Retinal pigment epithelial cell (primary cell): ENCODE measurements at places on chromosomes 12 and 14.

DNA sequence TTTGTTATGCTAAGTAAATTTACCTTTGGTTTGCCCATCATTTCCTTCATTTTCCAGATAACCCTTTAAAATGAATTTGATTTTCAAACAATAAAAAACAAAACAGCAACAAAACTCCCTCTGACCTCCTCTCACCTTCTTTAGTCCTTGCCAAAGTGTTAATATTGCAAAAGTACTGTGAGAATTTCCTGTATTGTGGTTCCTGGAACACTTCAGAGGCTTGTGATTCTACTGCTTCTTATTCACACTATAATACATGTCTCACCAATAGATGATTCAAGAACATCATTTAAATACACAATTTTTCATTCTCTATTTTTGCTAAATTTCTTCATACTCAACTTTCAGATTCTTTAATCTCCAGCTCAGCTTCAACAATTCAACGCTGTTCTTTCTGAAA lies at the start of gene KLRD1:
TSS of gene KLRD1 (plus strand) at position 241 of the 400 bp plus-strand sequence. CDS start 208 bp downstream, outside the sequence.
- DNase-seq: no peak

DNA sequence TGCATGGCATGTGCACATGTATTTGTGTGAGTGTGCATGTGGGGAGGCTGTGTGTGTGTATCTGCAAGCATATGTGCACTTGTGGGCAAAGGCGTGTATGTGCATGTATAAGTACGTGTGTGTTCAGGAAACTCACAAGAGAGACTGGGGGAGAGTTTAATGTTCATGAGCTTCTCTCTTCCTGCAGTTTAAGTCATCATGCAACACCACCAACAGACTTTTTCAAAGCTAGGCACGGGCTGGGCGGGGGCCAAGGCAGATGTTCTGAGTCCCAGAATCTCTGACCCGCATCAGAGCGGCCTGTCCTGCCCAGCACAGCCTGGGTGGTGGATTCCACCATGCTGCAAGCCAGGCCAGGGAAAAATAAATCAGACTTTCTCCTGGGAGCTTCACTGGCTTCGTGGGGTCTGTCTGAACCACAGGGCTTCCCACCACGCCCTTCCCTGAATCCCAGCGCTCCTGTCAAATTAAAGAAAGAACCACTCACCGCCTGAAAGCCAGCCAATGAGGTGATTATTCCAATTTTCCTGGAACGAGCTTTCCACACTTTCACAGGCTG lies 75.7 kb downstream of the PITPNM2 start:
- DNase-seq: no peak

DNA sequence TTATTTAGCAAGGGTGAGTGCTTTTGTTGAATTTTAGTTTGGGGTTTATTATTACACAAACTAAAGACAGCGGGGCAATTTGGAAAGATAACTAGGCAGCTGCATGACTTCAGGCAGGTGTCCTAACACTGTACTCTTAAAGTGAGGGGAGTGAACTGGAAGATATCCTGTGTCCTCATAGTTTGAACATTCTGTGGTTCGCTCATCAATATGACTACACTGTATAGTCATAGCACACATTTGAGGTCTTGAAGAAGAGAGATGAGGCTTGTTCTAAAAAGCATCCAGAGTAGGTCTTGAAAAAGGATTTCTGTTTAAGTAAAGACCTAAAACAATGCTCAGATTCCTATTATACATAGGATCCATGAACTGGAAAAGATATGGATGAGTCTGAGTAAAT lies 1.7 kb upstream of the MAP3K9 start:
- no peak for DNase-seq

DNA sequence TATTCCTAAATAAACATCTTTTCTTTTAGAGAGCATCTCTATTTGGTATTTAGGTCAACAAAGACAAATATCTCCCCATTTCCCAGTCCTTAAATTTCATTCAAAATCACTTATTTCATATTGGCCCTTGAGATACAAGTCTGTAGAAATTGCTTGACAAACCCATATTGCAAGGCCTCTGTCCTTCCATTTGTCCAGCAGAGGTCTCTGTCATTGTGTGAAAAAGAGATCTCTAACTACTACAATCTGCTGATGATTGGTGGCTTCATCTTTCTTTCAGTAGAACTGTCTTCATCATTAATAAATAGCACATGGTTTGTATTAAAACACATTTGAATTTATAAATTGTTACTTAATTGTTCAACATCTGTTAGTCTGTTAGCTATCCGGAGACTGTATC lies 252.6 kb downstream of the ACSS3 start:
- DNase-seq: no peak

GRCh38 chr12:109730306-109731145 lies 16.9 kb downstream of the FAM222A start:
- no peak for DNase-seq

DNA sequence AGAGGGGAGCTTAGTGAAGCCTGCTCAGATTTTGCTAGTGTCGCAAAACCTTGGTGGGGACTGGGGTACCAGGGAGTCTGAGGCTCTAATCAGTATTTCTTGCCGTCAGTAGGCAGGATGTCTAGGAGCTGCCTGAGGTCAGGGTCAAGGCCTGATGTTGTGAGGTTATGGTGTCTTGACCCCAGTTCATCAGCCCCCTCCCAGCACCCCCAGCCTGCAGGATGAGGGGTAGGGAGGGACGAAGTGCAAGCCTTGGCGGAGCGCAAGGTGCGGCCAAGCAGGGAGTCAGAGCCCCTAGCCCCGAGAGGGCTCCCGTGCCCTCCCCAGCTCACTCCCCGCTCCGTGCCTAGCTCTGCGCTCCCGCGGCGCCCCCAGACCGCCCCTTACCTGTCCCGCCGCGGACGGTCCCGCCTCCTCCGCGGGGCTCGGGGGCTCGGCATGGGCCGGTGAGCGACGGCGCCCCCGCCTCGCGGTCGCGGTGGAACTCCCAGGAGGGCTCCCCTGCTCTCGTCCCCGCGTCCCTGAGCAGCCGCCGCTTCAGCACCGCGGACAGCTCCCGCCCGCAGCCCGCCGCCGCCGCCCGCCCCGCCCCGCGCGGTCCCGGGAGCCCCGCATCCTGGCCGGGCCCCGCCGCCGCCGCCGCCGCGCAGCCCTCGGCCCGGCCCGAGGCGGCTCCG lies 347 bp downstream of the SYNDIG1L start:
- DNase-seq: no peak

- DNase-seq: no peak
Observed at GRCh38 chr14:97153527-97153926, 356.3 kb downstream of the VRK1 start.

DNA sequence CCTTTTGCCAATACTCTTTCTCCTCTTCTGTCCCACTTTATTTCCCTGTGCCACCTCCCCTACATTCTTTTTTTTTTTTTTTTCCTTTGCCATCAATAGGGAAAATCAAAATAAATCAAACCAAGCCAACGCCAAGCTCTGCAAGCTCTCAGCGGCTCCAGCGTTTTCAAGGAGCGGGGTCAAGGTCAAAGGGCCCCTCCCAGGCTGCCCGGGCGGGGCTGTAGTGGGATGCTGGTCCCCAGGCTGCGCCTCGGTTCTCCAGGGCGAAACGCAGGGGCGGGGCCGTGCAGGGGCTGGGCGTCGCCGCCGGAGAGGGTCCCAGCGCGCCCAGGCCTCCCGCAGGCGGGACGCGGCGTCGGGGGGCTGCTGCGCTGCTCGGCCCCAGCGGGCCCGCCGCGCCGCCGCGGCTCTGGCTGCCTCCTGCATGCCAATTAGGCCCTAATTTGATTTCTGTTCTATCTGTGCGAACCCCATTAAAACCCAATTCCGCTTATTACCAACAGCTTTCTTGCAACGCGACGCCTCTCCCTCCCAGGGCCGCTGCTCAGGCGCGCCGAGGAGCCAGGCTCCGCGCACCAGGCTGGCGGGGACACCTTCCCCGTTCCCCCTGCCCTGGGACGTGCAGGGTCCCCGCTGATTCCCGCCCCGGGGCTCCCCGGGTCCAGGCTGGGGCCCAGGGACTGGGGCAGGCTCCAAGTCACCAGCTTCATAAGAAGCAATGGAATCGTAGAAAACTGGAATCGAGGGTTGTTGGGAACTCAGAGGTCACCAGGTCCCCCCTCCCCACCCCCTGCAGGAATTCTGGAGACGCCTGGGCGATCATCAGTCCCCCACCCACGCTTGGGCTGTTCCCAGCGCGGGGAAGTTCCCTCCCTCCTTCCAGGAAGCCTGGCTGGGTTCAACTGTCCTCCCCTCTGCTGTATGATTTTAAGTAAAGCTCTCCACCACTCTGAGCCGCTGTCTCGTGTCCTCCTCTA lies 50.7 kb upstream of the MAP1LC3B2 start:
- no peak for DNase-seq

DNA sequence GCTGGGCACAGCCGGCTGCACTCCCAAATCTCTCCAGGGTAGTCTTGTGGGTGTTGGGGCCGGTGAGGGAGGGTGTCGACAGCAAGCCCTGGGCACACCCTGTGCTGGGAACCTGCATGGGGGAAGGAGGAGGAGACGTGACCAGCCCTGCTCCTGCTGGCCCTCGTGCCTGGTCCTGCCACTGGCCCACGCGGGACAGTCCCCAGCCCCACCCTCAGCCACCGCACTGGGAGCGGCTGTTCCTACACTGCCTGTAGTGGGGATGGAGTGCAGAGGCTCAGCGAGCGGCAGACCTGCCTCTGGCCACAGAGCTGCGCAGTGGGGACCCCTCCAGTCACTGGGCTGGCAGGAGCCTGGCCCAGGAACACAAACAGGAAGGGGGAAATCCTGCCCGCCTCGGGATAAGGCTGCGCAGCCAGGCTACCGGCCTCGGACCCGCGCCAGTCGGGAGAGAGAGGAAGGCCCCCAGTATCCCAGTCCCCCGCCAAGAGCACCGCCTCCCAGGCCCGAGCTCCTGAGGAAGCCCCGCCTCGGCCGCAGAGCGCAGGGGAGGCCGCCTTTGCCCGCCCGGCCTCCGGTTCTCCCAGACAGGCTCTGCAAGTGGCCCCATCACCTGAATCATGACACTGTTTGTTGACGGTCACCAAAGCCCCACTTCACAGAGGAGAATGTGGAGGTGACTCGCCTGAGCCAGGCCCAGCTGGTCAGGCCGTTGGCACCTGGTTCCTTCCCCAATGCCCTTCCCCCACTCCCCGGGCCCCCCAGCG lies 10.6 kb downstream of the AHNAK2 start:
- no peak for DNase-seq

DNA sequence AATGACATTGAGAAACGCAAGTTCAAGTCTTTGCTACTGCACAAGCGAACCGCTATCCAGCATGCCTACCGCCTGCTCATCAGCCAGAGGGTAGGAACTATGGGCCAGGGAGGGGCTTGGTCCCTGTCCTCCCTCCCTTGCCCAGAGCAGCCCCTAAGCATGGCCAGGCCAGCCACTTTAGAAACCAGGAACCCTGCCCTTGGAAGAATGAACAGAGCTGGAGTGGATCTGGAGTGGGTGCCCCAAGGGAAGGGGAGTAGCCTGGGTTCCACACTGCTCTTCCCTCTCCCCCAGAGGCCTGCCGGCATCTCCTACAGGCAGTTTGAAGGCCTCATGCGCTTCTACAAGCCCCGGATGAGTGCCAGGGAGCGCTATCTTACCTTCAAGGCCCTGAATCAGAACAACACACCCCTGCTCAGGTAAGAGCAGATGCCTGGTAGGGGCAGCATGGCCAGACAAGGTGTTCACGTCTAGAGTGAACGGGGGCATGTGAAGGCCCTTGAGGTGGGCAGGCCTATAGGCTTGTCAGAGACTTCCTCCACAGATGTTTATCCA lies 55.8 kb downstream of the TPCN1 start:
- DNase-seq: no peak

DNA sequence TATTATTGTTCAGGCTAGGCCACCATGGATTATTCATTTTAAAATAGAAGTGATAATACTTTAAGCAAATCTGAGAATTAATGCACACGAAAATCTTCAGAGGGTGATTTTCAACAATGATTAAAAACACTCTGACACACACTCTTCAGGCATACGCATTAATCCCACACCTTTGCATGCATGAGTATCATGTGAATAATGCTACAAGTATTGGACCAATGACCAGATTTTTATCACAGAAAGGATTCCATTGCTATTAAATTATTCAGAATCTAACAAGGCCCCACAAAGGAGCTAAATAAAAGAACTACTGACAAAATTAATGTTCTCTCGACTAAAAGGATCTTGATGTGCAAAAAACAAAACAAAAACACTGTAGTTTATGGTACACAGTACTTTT lies 11.1 kb downstream of the EPS8 start:
- DNase-seq: peak; percentile 26

GRCh38 chr14:52013984-52014600 lies 24.7 kb downstream of the RTRAF start:
- DNase-seq: no peak

DNA sequence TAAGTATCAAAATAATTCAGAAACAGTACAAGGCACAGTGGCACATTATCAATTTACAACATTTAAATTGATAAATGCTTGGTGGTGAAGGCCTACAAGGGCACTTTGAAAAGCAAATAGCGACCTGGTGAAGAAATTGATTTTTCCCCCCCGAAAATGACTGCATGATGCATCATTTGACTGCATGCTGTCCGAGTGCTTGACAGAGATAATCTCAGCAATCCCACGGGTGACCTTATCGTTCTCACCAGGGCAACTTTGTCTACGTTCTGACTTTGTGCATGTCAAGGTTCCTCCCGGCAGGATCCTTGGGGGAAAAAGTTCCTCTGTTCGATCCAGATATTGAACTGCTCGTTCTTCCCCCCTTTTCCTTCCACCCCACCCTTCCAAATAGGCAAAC lies 384.8 kb downstream of the EGLN3 start:
- DNase-seq: no peak

DNA sequence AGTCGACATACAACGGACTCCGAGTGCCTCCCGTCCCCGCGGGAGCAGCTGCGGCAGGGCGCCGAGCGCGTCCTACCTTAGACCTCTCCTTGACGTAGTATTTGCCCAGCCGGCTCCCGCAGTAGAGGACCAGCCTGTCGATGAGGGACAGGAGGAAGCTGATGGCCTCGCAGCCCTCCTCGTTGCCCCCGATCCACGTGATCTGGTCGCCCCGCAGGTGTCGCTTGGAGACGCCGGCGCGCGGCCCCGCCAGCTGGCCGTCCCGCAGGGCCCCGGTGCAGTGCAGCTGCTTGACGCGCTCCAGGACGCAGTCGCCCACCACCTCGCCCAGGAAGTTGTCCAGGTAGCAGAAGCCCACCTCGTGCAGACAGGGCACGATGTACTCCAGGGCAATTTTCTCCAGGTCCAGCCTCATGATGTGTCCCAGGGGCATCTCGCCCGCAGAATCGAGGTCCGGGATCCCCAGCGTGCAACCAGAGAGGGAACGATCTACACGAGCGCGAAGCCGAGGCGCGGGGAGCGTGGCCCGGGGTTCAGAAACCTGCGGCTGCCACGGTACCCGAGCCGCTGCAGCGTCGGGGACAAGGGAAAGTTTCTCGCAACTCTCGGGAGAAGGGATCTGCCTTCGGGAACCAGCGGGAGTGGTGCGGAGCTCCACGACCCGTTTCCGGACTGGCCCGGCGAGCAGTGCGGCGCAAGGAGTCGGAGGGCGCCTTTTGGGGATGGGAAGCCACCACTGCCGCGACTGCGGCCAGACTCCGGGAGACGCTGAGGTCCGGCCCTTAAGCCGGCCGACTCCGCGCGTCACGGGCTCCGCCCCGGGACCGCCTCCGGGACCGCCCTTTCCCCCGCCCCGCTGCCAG lies at the start of gene EGLN3:
TSS of gene EGLN3 (minus strand) at position 755 of the 863 bp plus-strand sequence. CDS start at position 433, 322 bp downstream.
- no peak for DNase-seq
